HuH-7 (cell line): ENCODE measurements at places on chromosomes 11 and 22.

DNA sequence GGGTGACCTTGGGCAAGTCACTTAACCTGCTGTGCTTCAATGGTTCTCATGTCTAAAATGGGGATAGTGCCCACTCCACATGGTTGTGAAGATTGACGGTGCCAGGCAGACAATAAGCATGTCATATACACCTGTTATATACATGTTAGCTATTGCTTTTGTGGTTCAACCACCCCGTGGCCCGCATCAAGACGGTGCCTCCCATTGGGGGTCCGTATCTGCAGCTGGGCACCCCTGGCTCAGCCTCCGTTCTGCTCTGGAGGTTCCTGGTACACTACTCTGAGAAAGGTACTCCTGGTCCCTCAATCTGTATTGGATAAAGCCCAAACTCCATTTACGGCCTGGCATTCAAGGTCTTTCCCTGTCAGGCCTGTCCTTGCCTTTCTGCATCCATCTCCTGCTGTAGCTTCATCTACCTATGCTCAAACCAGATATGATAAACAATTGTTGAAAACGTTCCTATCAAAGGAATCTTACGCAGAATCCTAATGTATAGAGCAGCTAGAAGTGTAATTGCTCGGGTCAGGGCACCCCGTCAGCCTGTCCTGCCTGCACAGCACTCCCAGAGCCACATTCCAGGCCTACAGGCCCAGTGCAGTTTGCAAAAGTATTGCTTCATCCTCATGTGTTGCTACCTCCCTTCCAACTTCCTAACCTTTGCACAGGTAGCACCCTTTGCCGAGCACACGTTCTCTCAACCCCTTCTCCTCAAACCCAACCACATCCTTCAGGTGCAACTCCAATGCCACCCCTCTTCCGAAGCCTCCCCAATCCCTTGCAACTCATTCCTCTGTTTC is 194.9 kb downstream of the BCR start:
- DNase-seq, result no peak

DNA sequence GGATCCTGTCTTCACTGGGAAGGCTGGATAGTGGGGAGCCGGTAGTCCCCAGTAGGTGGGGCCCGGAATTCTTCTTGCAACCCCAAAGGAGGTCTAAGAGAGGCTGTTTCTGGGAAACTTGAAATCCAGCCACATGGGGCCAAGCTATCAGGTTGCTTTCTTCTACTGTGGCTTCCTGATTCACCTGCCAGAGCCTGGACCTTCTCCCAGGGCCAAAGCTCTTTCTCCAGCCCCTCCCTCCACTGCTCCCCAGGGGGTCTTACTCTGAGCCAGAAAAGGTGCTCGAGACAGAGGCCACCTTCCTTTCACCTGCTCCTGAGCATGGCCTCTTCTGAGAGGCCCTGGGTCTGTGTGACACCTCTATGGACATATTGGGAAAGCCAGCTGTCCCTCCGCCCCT is 9.1 kb downstream of the TST start:
- no peak for DNase-seq

DNA sequence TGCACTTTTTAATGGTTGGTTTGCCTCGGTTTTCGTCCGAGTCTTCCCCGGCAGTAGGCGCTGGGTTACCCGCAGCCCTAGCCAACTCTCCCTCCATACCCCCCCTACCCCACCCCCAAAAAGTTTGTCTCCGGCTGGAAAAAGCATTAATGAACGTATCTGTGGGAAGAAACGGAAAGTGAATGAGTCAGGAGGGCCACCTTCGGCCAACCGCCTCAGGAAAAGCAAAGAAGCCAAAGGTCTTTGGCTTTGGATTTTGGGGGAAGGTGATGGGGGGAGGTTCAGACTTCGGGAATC is 508 bp upstream of the FLI1 start:
- DNase-seq, result no peak

DNA sequence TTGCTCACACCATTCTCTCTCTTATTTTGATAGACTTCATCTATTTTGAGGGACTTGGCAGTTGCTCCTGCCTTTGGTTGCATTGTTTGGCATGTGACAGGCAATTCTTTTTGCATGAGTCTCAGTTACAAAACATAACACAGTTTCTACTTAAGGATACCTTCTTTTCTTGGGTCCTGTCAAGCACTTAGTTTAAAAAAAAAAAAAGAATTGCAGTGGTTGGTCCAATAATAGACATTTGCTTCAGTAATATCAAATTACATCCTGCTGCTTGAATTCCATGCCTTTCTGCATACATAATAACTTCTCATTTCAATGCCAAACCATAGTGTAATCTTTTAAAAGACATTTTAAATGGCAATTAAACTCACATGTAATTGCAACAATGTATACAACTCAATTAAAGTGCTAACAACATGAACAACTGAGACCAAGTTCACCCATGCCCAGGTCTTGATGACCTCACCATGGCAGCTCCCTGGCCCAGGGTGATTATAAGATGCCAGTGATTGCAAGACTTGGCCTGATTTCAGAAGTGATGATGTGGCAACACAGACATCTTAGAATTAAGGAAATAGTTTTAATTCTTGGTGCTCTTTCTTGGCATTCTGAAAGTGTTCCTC is 32.2 kb upstream of the PLET1 start:
- no peak for DNase-seq

DNA sequence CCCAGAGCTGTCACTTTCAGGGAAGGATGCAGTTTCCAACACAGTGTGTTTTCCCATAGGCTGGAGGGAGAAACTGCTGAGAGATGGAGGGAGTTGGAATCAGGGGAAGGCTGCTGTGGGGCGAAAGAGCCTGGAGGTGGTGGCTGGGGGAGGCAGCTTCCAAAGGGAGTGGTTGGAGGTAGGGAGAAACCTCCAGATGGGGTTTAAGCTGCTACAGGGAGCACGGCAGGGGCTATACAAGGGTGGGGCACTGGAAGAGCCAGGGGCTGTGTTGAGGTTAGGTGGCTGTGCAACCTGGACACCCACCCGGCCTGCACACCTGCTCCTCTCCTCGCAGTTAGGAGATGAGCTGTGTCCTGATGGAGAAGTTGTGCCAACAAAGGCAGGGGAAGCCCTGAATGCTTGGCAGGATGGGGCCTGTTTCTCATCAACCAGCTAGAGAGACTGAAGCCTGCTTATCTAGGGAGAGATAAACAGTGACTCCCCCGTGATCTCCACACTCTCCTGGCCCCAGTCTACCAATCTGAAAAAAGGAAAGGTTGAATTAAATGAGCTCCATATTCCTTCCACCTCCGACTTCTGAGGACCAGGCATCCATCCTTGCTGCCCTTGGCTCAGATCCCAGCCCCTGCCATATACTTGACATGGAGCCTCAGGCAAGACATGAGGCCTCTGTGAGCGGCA is 3.6 kb upstream of the SLCO2B1 start:
- DNase-seq, result no peak

GRCh38 chr11:1514336-1515061 is 27.9 kb upstream of the MOB2 start:
- DNase-seq, result no peak

DNA sequence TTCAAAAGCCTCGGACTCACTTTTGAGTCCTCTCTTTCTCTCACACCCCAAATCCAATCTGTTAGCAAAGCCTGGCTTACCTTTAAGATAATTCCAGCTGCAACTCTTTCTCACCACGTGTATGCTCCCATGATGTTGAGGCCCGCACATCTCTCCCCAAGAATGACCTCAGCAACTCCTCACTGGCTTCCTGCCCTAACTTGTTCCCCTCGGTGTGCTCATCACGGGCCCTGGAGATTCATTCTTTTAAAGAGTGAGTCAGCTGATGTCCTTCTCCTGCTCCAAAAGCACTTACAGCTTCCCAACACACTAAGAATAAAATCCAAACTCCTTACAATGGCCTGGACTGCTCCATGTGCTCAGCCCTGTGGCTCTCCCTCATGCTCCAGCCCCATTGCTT is 1041.3 kb downstream of the OPCML start:
- no peak for DNase-seq

DNA sequence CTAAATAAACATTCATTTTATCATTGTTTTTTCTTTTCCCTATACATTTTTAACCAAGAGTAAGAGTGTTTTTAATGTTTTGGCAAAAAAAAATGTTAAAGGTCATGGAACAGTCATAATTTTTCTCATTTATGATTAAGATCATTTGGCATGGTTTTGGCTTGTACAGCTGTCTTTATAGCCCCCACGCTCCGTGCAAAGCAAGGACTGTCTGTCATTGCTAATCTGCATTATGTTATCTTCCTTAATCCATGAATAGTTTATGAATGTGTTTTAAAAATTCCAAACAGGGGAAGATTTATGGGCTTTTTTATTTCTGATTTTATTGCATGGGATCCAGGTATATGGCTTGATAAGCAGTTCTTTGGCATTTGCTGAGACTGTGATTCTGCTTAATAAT is 28.1 kb downstream of the PGM2L1 start:
- DNase-seq, result no peak

GRCh38 chr11:92552942-92553341 is 328.3 kb downstream of the FAT3 start:
- DNase-seq, result no peak

DNA sequence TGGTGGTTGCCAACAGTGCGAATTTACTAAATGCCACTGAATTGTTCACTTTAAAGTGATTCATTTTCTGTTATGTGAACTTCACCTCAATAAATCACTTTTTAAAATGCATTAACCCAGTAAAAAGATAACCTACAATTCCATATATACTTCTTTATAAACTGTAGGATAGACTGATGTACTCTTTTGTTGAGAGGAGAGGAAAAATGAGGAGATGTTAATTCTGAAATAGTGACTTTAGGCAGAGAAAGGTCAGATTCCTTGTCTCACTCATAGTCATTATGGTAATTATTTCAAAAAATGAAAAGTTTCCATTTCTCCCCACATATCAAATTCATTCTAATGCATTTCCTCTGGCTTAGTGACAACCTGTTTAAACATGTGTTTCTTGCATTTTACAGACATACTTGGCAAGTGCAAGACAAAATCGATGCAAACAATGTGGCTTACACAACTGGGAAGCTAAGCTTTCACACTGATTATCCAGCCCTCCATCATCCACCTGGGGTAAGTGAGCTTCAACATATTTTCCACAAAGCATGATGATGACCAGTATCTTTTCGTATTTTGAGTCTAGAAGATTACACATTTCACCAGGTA is 74.5 kb downstream of the BBOX1 start:
- DNase-seq, result no peak

GRCh38 chr11:70527046-70527395 is 128.7 kb downstream of the CTTN start:
- no peak for DNase-seq

- no peak for DNase-seq
Measured at GRCh38 chr11:10158461-10158860, 135.6 kb downstream of the SBF2 start.

GRCh38 chr22:47564651-47565434 is 802.4 kb downstream of the TBC1D22A start:
- DNase-seq, result no peak

- no peak for DNase-seq
Measured at GRCh38 chr11:108632041-108632704, 32.7 kb upstream of the DDX10 start.

DNA sequence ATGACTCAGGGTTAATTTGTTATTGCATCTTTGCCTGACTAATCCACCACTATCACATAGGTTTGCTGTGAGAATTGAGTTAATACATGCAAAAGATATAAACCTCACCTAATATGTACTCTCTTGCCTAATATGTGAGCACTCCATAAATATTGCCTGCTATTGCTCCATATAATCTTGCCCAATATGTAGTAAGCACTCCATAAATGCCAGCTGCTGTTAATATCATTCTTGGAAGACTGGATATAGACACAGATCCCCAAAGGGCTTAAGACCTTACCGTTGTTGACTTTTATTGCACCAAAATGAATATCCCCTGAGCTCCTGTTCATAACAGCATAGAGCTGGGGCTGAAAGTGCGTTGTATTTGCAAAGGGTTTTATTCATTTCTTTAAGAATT is 27.0 kb upstream of the LRRC55 start:
- no peak for DNase-seq

- DNase-seq, result no peak
Measured at GRCh38 chr11:111301004-111301841, 2.9 kb downstream of the POU2AF3 start.

GRCh38 chr22:46145896-46146295 is 4.4 kb upstream of the PPARA start:
- no peak for DNase-seq

- no peak for DNase-seq
Measured at GRCh38 chr11:67641338-67642172, 2.0 kb upstream of the TBX10 start.

DNA sequence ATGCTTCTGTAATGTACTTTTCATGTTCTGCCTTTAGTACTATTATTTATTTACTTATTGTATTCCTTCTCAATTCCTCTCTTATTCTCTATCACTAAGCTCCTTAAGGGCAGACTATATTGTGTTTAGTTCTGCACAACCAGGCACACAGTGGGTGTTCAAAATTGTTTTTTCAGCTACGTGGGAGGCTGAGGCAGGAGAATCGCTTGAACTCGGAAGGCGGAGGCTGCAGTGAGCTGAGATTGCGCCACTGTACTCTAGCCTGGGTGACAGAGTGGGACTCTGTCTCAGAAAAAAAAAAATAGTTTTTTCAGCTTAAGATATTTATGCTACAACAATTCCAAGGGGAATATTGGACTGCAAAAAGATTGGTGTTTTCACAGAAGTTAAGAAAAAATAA is 17.4 kb upstream of the DDX17 start:
- DNase-seq, result no peak

DNA sequence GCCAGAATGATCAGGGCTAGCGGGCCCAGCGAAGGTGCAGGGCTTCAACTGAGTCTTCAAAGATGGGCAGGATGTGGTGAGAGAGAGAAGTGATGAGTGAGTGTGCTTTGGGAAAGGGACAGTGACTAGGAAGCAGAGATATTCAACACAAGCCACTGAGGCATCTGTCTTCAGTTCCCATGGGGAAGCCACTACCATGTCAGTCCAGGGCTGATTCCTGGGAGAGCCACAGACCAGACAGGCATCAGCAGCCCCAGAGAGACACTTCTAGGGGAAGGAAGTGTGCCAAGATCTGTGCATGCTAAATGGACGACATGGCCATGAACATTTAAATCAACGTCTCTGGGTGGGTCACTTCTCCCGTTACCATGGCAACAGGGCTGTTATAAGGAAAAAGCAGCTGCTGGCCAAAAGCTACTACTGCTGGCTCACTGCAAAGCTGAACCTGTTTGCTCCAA is 28.5 kb downstream of the P4HA3 start:
- DNase-seq, result no peak

GRCh38 chr11:96257036-96257435 is 86.0 kb downstream of the MAML2 start:
- DNase-seq, result no peak

DNA sequence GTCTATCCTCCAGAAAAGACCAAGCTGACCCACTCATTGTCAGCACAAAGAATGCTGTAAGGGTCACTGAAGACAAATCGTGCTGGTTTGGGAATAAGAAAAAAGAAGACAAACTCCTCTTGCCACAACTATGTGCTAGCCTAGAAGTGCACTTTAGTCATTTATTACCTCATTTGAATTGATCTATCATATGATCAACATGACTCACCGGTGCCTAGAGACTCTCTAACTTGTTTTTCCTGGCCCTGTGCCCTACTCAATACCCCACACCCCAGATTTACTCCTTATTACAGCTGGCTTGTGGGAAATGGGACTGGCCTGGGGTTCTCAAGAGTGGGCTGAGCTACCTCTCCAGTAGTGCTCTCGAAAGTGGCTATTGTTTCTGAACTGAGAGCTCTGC is 35.9 kb upstream of the HORMAD2 start:
- DNase-seq, result no peak

GRCh38 chr11:117492578-117493251 is 165.1 kb downstream of the CEP164 start:
- DNase-seq, result no peak
